ENCODE measurements at places on chromosomes 11 and 22. TPM values are rescaled to one million over a fixed set of nuclear protein-coding genes. Genes with fewer than 3 reads are reported as not detected.

GRCh38 chr22:44427611-44428470, 70.2 kb downstream of the RTL6 start:
- DNase-seq = no peak

GRCh38 chr11:1352696-1353382, 36.9 kb upstream of the BRSK2 start:
- no peak for DNase-seq

- no peak for DNase-seq
These were observed 17.9 kb upstream of the YPEL1 start for GRCh38 chr22:21753374-21754111.

- DNase-seq = no peak
These were observed 89.5 kb upstream of the ISX start for GRCh38 chr22:34976474-34976873.

DNA sequence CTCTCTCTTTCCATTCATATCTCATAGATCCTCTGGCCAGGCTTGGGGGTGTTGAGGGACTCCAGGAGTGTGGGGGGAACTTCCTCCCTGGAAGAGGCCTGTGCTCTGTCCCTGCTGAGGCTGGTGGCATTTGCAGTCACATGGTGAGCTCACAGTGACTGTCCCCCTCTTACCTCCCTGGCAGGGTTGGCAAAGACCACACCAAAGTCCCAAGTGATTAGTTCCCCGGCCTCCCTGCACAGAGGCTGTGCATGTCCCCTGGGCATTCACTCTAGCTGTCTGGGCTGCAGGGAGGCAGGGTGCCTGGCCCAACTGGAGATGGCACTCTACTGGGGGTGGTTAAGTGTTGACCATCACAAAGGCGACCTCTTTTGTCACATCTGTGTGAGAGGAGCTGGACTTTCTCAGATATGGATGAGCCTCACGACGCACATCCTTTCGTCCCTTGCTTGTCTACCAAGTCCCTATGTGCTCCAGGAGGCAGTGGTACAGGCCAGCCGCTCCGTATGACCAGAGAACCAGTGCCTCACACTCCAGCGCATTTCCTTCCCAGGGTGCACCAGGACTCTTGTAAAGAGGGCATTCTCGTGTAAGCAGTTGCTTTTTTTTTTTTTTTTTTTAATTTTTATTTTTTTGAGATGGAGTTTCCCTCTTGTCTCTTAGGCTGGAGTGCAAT, 8.8 kb downstream of the TANGO2 start:
- DNase-seq = no peak

GRCh38 chr11:64718084-64718779, 4.8 kb downstream of the NRXN2 start:
- DNase-seq = no peak

GRCh38 chr11:116422956-116423600, 349.7 kb downstream of the BUD13 start:
- DNase-seq = no peak

GRCh38 chr11:60870276-60870675, 2.9 kb downstream of the ZP1 start:
- peak; percentile 34 for DNase-seq

DNA sequence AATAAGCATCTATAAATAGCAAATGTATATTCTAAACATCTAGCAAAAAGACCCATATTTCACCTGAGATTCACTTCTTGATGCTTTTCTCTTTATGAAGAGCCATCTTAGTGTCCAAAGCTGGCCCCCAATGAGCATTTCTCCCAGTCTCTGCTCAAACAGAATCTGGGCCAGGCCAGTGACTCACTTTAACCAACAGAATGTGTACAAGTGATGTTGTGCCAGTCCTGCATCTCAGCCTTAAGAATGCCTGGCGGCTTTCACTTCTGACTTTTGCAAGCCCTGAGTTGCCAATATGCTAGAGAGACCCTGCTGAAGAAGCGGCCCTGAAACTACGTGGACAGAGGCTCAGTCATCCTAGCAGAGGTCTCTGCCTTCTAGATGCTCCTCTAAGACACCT, 6.9 kb upstream of the COPB1 start:
- DNase-seq = no peak

DNA sequence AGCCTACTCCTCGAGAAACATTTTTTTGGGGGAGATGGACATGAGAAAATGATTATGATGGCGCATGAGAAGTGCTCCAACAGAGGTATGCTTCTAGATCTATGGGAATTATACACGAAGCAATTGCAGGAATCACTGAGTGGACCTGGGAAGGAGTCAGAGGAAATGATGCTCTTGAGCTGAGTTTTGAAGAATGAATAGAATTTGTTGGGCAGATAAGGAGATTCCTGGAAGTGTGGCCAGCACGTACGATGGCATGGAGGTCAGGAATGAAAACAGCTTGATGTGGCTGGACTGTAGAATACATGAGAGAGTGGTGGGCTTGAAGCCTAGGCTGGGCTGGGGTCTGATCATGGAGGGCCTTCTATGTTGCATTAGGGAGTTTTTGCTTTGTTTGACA, 31.7 kb downstream of the ADAMTS15 start:
- no peak for DNase-seq

DNA sequence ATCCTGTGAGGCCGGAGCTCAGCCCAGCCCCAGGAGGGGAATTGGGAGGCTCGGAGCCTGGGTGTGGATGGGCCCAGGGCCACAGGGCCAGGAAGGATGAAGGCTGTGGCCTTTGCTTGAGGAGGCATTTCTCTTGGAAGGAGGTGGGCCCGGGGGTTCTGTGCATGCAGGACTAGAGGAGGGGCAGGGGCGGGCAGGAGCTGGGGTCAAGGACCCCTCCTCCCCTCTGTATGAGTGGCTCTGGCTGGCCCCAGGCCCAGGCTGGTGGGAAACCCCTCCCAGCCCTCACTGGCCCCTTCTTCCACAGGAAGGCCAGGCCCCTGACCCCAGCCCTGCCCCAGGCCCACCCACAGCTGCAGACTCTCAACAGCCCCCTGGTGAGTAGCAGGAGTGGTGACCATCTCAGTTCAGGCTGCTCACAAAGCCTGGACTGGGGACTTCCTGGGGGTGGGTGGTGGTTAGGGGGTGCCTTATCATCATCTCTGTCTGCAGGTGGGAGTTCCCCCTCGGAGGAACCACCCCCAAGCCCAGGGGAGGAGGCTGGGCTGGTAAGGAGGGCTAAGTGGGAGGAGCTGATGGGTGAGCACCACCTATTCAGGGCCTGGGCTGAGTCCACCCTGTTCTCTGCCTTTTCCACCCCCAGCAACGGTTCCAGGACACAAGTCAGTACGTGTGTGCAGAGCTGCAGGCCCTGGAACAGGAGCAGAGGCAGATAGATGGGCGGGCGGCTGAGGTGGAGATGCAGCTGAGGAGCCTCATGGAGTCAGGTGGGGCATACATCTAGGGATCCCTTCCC, 6.0 kb downstream of the KCNK7 start:
- DNase-seq = no peak

DNA sequence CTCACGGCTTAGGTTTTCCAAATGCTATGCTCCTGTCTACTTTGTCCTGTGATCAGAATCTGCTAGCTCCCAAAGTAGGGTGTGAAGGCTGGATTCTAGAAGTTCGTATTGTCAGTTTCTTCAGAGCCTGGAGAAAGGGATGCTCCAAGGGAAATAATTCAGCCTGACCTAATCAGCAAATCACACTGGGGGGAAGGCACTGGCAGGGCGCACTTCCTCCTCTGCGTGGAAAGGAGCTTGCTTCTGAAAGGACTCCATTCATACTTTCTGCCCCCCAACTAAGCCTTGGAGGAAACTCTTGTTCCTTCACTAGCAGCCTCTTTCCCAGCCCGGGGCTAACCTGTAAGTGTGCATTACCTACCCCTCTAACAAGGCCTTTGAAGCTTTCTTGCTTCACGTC, 165.9 kb downstream of the NAV2 start:
- no peak for DNase-seq

DNA sequence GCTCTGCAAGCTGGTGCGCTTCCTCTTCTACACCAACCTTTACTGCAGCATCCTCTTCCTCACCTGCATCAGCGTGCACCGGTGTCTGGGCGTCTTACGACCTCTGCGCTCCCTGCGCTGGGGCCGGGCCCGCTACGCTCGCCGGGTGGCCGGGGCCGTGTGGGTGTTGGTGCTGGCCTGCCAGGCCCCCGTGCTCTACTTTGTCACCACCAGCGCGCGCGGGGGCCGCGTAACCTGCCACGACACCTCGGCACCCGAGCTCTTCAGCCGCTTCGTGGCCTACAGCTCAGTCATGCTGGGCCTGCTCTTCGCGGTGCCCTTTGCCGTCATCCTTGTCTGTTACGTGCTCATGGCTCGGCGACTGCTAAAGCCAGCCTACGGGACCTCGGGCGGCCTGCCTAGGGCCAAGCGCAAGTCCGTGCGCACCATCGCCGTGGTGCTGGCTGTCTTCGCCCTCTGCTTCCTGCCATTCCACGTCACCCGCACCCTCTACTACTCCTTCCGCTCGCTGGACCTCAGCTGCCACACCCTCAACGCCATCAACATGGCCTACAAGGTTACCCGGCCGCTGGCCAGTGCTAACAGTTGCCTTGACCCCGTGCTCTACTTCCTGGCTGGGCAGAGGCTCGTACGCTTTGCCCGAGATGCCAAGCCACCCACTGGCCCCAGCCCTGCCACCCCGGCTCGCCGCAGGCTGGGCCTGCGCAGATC, 16.5 kb downstream of the P2RY2 start:
- DNase-seq = peak; percentile 52

Gene SCGB1A1
- not detected for total RNA-seq

Gene SCUBE2
- total RNA-seq = 32.9 TPM

Gene RTN4R
- total RNA-seq = 12.2 TPM

Gene TMEM45B
- total RNA-seq = 42.0 TPM

Gene GPR83
- not detected for total RNA-seq

Measured in suprapubic skin (tissue), 4 donors.